ENCODE measurements at places on chromosomes 5 and 9. TPM values are rescaled to one million over a fixed set of nuclear protein-coding genes. Genes with fewer than 3 reads are reported as not detected.

Gene GDNF
- polyA plus RNA-seq, result 12.9 TPM

DNA sequence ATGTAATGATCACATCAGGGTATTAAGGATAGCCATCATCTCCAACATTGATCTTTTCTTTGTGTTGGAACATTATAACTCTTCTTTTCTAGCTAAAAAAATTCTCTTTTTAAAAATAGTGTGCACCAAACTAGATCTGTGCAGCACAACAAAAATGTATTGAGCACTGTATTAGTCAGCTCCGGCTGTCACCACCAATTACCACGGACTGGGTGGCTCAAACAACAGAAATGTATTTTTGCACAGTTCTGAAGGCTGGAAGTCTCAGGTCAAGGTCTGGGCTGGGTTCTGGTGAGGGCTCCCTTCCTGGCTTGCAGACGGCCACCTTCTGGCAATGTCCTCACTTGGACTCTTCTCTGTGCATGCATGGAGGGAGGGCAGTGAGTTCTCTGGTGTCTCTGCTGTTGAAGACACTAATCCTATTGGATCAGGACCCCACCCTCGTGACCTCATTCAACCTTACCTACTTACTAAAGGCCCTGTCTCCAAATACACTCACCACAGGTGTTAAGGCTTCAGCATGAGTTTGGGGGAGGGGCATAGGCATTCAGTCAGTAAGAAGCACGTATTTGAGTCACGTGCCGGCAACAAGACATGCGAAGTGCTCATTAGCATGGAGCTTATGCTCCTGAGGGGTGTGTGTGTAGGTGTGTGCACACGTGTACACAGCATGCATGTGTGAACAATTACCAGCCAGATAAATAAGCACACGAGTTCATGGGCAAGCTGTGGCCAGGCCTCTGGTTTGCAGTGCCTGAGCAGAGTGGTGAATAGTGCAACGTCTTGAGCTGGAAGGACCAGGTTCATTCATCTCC is 89.4 kb upstream of the SH3PXD2B start:
- DNase-seq, result no peak

DNA sequence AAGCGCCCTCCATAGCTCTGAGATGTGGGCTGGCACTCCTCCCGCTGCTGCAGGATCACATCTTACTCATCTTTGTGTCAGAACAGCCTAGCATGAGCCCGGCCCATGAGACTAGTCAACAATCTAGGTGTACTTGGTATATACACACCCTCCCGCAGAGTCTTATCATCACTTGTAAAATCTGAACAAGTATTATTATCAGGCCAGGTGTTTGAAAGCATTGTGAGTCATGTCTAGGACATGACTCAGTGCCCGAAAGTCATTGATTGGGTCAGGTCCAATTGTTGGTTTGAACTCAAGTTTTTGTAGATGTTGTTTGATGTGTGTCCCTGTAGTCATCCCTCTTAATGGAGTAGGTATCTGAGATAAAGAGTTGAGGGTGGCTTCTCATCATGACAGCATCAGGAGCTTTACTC is 108.7 kb downstream of the CFAP90 start:
- no peak for DNase-seq

GRCh38 chr5:56206126-56206910 is 26.8 kb downstream of the ANKRD55 start:
- no peak for DNase-seq

- DNase-seq, result no peak
These were observed 35.7 kb upstream of the CDH18 start for GRCh38 chr5:20023686-20024180.

Gene EXD3
- 9.2 TPM for polyA plus RNA-seq

Gene POC5
- 13.6 TPM for polyA plus RNA-seq
